ENCODE measurements at places on chromosomes 3 and 15.

- no peak for DNase-seq
These were observed 5.4 kb upstream of the ACAN start for GRCh38 chr15:88797663-88798339.

DNA sequence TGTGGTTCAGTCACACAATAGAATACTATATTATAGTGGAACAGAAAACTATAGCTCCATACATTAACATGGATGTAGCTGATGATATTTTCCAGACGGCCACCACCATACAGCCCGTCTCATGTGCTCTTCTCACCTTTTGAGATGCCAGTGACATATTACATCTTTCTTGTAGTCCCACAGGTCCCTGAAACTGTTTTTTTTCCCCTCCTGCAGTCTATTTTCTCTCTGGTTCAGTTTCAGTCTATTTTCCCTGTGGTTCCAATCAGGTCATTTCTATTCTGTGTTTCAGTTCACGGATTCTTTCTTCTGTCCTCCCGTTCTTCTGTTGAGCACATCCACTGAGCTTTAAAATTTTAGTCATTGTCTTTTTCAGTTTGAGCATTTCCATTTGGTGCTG, 72.2 kb downstream of the PPCDC start:
- no peak for DNase-seq

DNA sequence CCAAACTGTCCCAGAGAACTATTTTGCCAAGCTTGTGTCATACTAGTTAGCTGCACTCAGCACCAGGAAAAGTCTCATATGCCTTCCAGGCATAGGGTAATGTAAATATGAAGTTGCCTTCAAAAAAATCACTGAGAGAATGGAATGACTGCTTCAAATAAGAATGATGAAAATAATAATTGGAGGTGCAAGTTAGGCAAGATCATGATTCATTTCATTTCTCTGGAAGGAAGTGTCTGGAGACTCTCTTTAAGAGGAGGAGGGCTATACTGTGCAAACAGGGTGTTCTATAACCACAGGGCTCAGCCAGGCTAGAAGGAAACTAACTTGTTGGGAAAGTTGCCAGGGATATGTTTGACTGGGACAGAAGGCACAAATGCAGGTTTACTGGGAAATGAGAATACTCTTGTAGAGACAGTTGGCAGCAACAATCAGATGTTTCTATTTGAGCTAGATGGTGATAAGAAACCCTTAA, 4.3 kb downstream of the SIDT1 start:
- no peak for DNase-seq

DNA sequence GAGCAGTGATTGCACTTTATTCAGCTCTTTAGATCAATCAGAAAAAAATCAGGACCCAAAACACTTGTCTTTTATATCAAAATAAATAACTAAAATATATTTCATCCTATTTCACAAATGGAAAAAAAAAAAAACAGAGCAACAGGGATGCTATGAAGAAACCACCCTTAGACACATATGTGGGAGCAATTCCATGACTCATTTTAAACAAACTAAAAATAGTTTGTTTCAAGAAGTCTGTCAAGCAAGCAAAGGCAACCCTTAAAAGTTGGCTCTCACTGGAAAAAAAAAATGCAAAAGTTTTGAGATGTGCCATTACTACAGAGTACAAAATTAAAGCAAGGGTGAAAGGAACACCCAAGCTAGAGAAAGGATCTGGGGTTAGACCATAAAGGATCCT, 5.7 kb downstream of the ATP13A3 start:
- DNase-seq = no peak

GRCh38 chr3:89315750-89316470, 208.5 kb downstream of the EPHA3 start:
- no peak for DNase-seq

DNA sequence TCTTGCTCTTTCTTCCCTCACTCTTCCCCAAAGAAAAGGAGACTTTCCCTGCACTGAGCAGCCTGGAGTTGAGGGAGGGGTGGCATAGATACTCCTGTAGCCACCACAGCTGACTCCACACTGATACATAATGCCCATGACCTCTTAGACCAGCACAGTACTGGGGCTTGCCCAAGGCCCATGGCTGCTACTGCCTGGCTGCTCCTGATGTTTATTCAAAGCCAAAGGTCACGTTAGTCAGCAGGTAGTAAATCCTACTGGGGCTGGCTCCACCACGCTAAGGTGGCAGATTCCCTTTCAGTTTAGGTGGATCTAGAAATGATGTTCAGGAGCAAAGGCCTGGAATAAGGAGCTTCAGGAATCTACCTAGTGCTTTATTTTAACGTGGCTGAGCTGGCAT, 212.7 kb downstream of the C3orf38 start:
- no peak for DNase-seq

DNA sequence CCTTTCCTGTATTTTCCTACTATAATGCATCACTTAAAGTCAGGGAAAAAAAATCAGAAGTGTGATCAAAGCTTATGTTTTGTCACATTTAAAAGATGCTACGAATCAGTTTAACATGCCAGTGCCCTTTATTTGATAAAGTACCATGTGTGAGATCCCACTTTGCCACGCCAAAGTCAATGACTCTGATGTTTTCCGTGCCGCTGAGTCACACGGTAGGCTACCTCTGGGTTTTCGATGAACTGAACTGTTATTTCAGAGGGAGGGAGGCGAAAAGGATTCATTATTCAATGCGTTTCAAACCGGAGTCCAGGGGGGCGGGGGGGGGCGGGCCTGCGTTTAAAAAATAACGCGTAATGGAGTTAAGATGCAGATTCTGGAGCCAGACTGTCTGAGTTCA, 203.0 kb downstream of the ABHD5 start:
- DNase-seq = peak; percentile 31

DNA sequence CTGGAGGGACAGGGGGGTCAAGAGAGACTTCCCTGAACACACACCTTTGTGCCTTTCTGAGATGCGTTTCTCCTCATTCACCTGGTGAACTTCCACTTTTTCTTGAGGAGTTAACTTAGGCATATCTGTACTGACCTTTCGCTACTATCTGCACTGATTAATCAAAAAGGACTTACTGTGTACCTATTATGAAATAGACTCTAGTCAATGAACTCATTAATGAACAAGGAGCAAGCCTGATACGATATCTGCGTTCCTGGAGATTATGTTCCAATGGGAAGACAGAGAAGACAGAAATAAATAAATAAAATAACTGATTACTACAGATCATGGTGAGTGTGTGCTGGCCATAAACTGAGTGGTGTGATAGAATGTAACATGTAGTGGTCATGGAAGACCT, 157.2 kb upstream of the TBL1XR1 start:
- no peak for DNase-seq

DNA sequence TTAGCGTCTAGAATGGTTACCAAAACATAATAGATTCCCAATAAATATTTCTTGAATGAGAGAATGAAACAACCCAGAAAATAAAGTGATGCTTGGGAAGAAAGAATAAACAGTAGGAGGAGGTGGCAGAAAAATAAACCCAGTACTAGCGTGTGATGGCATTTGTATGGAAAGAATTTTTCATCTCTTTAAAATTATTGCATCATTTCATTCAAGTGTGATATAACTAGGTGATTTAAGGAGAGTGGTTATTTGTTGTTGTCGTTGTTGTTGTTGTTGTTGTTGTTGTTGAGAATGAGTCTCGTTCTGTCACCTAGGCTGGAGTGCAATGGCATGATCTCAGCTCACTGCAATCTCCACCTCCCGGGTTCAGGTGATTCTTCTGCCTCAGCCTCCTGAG, 293.9 kb downstream of the ZNF385D start:
- no peak for DNase-seq

DNA sequence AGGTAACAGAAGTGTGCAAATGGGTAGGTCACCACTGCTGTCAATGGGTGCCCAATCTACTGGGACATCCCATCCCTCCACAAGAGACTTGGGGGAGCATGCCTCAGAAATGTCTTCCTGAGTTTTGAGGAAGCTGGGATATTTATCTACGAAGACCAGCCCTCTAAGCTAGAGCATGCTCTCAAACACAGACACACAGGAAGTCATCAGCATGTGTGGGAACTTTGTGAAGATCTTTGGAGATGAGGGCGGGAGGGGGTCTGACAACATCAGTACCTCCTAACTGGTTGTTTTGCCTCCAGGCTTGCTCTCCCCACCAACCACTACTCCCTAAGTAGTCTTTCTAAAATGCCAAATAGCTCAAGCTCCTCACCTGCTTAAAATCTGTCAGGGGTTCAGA, 3.5 kb upstream of the MEF2A start:
- no peak for DNase-seq

- DNase-seq = no peak
These were observed 16.2 kb downstream of the IGDCC4 start for GRCh38 chr15:65406424-65407000.

All from NCI-H510A treated with DMSO at 0.1 percent for 48 hours (cell line).